ENCODE measurements at places on chromosomes 2 and 18.

GRCh38 chr2:189217541-189217940 lies 38.0 kb upstream of the COL5A2 start:
- DNase-seq = no peak

- DNase-seq = peak; percentile 37
These were observed 58.6 kb downstream of the KCNG2 start for GRCh38 chr18:79856119-79857007.

- DNase-seq = no peak
These were observed 657.2 kb downstream of the ERBB4 start for GRCh38 chr2:211881449-211881848.

- DNase-seq = no peak
These were observed 265.3 kb upstream of the PKDCC start for GRCh38 chr2:41782306-41783158.

DNA sequence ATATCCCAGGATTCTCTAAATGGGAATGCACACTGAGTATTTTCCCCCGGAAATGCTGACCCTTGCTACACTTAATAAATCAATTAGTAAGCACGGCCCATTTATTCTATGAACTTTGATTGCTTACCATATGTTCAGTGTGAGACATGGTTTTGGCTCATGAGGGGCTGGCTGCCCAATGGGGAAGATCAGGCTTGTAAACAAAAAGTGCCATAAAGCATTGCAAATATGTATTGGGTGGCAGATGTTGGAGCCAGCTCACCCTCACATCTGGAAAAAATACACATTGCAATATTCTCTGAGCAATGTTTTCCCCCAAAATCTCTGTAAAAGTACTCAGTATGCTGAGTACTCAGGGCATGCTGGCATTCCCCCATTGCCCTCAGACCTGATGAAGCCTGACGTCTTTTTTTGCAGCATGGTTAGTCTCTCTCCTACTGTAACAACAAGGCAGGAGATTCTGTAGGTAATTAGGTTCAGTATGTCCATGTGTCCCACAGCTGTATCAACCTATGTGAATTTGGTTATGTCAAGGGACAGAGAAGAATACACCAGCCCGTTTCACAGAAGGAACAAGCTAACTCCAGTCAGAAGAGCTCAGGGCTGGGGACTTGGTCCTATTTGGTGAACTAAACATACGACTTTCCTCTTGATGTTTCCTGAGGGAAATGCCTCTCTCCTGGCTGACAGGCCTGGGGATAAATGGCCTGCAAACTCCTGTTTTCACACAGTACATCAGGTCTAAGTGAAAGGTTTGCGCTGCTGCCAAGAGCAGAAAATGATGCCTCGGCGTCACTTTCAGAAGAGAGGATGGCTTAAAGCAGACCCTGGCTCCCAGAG lies 202.4 kb downstream of the INSIG2 start:
- no peak for DNase-seq

DNA sequence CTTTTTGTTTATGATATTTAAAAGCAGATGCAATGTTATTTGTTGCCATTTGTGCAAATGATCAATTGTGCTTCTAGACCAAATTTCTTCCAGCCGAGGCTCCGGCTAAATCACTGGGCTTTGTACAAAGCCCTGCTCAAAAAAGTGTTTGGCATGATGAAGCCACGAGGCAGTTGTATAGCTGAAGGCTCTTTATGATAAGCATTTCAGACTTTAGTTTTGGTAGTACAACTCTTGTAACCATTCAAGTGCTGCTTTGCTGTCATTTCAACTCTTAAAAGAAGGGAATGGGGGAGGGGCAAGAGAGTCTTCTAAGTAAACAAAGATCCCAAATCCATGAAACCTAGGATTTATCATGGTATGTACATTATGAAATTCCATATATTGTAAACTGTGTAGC lies 3.3 kb upstream of the ZNF532 start:
- no peak for DNase-seq

GRCh38 chr2:234075947-234076346 lies 25.4 kb downstream of the SPP2 start:
- no peak for DNase-seq

DNA sequence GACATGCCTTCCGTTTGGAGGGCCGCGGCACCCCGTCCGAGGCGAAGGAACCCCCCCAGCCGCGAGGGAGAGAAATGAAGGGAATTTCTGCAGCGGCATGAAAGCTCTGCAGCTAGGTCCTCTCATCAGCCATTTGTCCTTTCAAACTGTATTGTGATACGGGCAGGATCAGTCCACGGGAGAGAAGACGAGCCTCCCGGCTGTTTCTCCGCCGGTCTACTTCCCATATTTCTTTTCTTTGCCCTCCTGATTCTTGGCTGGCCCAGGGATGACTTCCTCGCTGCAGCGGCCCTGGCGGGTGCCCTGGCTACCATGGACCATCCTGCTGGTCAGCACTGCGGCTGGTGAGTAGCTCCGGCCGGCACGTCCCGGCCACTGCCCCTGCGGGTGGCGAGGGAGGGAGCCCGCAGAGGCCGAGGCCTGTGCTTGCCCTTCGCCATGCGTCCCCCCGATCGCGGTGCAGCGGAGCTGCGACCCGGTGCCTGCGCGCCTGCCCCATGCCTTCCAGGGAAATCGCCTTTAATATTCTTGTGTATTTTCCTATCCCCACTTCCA lies 1.2 kb downstream of the BMPR2 start:
- DNase-seq = no peak

DNA sequence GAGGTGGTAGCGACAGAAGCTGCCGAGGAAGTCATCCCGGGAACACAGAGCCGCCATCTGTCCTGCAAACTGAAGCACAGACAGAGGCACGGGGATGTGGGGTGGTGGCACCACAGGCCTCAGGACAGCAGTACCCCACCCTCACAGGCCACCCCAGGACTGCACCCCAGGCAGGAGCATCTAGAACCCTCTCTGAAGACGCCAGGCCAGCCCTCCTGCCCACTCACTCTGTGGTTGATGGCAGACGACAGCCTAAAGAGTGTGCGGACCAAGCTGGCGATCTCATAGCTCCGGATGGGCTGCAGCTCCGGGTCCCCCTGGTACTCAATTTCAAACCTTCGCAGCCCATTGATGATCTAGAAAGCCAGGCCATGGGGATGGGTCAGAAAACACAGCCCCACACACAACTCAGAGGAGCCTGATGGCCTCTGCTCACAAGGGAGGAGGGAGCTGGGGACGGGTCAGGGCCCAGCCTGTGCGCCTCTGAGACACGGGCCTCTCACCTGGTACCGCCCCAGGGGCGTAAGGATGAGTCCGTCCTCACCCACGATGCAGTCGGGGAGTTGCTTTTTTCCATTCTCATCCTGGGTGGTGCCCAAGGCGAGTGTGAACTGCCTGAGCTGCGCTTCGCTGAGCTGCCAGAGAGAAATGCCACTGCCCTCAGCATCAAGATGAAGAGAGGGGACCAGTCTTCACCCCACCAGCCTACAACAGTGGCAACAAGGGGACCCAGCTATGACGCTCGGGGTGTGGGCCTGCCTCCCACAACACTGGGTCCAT lies 8.1 kb upstream of the CCDC74B start:
- no peak for DNase-seq
